ENCODE measurements at places on chromosomes 16 and 17.

DNA sequence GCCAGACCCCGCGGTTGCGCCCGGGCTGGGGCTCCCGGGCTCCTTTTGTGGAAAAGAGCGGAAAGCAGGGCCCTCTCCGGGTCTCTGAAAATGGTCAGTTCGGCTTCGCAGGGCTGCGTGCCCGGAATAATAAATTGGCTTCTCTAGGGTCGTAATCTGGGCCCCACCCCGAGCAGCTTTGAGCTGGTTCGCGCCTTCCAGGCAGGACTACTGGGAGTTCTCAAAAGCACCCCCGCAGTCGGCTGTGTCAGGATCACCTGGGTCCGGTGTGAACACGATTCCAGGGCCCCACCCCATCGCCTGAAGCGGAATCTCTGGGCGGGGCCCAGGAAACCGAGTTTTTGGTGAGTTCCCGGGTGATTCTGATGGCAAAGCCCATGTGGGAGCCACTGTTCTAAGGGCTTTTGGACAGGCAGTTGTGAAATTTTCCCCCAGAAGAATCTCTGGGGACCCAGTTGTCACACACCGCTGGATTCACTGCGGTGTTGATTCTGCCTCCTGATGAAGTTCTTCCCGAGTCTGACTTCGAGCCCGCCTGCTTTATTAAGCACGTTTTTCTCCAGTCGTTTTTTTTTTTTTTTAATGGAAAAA is 77.0 kb downstream of the MRC2 start:
- no peak for DNase-seq

DNA sequence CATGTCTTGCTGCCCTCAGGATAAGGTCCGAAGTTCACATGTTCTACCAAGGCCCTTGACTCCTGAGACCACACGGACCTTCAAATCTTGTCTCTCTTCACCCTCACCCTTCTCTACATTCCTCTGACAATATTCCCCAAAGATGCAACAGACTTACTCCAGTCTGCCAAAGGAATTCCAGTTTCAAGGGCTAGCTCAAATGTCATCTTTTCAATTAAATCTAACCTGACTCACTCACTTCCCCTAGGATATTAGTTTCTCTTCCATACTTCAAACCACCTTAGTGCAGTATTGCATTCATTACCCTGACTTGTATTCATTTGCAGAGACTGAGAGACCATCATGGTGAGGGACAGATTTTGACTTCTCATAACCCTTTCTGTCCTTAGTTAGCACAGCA is 59.6 kb upstream of the ADCY9 start:
- DNase-seq: no peak

- no peak for DNase-seq
Observed at GRCh38 chr16:84541999-84542817, 37.7 kb upstream of the MEAK7 start.

DNA sequence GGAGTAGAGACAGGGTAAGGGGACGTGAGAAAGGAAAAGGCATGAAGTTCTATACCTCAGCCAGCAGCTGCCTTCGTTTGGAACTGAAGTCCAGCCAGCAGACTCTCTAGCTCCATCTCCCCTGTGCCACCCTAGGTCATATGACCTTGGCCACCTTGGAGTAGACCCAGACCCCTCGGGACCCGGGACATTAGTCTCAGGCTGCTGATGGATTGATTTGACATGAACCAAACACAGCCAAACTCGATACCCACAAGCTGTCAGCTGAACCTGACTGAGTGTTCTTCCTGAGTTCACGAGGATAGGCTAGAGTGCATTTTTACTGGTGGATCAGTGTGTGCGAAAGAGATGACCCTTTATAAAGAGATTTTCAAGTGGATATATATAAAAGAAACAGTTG is 68.5 kb downstream of the YPEL2 start:
- DNase-seq: no peak

DNA sequence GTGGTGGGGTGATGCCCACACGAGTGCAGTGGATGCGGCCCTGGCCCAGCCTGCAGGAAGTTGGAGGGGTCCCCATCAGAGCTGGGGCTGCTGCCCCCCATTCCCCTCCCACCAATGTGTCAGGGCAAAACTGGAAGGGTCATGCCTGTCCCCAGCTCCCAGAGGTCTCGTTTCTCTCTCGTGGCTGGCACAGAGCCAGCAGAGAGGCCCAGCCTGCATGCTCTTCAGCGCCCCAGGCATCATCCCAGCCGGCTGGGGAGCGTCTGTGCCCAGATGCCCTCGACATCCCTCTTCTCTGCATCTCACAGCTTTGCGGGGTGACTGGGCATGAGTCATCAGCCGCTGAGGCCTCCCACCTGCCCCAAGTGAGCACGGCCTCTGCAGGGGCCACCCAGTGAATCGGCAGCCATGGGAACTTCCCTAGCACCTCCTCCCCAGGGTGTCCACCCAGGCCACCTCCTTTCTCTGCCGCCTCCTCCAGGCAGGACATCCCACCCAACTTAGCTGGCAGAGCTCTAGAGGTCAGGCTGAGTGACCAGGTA is 9.8 kb upstream of the CSNK1D start:
- DNase-seq: no peak

GRCh38 chr17:45813048-45813725 is 29.1 kb downstream of the CRHR1 start:
- no peak for DNase-seq

- DNase-seq: no peak
Observed at GRCh38 chr17:2068519-2069051, 13.7 kb downstream of the HIC1 start.

- DNase-seq: no peak
Observed at GRCh38 chr16:20791923-20792612, 14.2 kb downstream of the ERI2 start.

- DNase-seq: no peak
Observed at GRCh38 chr16:28491230-28491969, 474 bp downstream of the CLN3 start.

DNA sequence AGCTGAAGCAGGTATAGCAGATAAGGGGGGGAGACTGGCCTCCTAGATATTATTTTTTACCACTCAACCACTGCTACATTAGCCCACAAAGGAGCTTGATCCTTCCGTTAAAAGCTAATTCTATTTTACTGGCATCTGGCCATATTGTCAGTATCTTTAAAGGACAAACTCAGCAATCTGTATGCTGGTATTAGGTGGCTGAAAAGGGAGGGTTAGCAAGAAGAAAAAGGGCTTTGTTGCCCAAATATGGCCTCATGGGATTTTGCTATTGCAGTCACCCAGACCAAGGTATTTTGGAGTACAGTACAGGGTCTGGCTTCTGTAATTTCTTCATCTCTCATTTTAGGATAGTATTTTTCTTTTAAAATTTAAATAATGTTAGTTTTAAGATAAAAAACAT is 14.4 kb downstream of the RFWD3 start:
- no peak for DNase-seq

GRCh38 chr17:10052106-10052813 is 146.1 kb downstream of the GAS7 start:
- DNase-seq: no peak

GRCh38 chr16:5516115-5516514 is 418.5 kb upstream of the EEF2KMT start:
- DNase-seq: no peak

- DNase-seq: no peak
Observed at GRCh38 chr16:67718668-67719047, 458 bp downstream of the GFOD2 start.

- DNase-seq: no peak
Observed at GRCh38 chr17:10513299-10514067, 4.9 kb downstream of the MYH1 start.

- no peak for DNase-seq
Observed at GRCh38 chr17:72850410-72851118, 241.9 kb downstream of the SLC39A11 start.

GRCh38 chr17:45675012-45675411 is 109.1 kb upstream of the CRHR1 start:
- DNase-seq: no peak

- DNase-seq: no peak
Observed at GRCh38 chr17:50009282-50009681, 14.3 kb upstream of the DLX3 start.

DNA sequence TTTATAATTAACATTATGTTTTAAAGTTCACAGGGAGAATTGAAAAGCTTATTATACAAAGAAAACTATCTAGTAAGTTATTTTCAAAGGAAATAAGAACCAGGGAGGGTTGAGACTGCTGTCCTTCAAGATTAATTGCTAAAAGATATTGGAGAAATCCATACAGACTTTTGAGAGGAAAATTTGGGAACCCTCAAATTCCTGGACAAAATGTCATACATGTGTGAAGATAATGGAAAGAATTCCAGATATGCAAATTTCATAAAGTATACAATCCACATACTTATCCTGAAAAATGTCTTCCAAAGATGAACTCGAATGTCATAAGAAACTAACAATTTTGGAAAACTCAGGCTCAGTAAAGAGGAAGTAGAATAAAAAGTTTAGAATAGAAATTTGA is 213.8 kb downstream of the HS3ST3A1 start:
- DNase-seq: no peak

GRCh38 chr16:84308120-84308519 is 13.4 kb downstream of the WFDC1 start:
- DNase-seq: no peak

GRCh38 chr17:67200727-67201301 is 44.2 kb downstream of the HELZ start:
- no peak for DNase-seq

GRCh38 chr17:53668854-53669253 is 153.9 kb upstream of the KIF2B start:
- no peak for DNase-seq

DNA sequence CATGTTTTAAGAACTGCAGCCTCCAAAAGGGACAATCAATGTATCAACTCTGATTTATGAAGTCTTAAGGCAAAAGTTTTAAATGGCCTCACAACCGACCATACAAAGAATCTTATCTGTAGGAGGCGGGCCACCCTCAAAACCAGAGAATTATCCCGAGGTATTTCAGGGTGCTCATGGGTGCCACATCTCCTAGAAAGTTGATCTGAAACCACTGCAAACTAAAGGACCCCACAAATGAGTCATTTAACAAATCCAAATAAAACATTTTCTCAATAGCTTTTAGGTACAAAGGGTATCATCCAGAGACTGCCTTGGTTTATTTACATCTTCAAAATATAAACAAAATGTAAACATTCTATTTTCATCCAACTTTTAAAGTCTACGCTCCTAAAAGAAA is 6.8 kb downstream of the ERN1 start:
- no peak for DNase-seq

GRCh38 chr17:67509390-67510287 is 132.6 kb downstream of the PITPNC1 start:
- DNase-seq: no peak

Measured in stimulated activated CD4-positive, alpha-beta T cell treated with anti-CD3 and anti-CD28 coated beads, Interleukin-1b, Interleukin-23, amount 100 ng/mL, for 1 hour (primary cell).